ENCODE measurements at places on chromosomes 2 and 18. TPM values are rescaled to one million over a fixed set of nuclear protein-coding genes. Genes with fewer than 3 reads are reported as not detected.
A peak's percentile ranks its signal among the peaks of the same experiment; 100 is the strongest.

DNA sequence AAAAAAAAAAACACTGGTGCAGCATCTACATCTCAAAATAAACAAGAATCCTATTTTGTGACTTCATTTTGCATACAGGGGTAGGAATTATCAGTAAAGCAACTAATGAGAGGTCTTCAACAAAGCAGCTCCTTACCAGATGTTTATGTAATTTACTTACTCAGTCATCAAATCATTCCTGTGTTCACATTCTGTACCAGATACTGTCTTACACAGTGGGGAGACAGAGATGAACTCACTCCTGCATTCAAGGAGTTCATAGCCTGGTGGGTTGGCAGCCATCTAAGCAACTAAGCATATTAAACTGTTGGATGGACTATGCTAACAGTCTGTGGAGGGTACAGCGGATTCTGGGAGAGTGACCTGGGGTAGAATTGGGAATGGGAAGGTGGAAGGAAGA is 169.0 kb downstream of the OSR1 start:
- H3K4me1 ChIP-seq, result no peaks in the 10 kb centered on the region
- H3K27ac ChIP-seq, result no peak overlapping the region
- H3K27me3 ChIP-seq, result no peaks in the 10 kb centered on the region
- DNase-seq, result no peak
- no peak overlapping the region for H3K4me3 ChIP-seq

GRCh38 chr18:69755856-69756496 is 191.7 kb downstream of the CD226 start:
- H3K27me3 ChIP-seq, result no peaks in the 10 kb centered on the region
- no peak for DNase-seq
- no peak overlapping the region for H3K4me3 ChIP-seq
- H3K36me3 ChIP-seq, result no peaks in the 10 kb centered on the region

DNA sequence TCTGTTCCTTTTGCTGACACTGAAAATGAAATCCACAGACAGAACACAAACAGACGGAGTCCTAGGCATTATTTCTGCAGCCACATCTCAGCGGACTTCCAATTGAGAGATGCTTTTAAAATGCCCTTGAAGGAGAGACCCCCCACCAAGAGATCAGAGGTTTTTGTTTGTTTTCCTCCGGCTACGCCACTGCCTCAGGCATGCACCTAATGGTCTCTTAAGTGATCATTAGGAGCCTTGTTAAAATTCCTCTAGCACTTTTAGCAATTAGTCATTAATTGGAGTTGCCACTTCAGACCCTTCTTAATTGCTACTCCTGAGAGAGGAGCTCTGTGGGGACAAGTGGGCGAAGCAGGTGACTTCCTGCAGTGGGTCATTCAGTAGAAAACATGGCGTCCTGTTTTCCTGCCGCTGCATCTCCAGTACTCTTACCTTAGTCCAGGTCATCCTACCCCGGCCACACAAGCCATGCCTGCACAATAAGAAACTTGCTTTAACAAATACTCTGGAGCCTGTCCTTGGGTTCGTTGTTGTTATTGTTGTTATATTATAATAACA is 257.7 kb upstream of the CHAC2 start:
- H3K4me3 ChIP-seq, result no peak overlapping the region
- no peak overlapping the region for H3K27ac ChIP-seq
- peak; percentile 48 for DNase-seq

DNA sequence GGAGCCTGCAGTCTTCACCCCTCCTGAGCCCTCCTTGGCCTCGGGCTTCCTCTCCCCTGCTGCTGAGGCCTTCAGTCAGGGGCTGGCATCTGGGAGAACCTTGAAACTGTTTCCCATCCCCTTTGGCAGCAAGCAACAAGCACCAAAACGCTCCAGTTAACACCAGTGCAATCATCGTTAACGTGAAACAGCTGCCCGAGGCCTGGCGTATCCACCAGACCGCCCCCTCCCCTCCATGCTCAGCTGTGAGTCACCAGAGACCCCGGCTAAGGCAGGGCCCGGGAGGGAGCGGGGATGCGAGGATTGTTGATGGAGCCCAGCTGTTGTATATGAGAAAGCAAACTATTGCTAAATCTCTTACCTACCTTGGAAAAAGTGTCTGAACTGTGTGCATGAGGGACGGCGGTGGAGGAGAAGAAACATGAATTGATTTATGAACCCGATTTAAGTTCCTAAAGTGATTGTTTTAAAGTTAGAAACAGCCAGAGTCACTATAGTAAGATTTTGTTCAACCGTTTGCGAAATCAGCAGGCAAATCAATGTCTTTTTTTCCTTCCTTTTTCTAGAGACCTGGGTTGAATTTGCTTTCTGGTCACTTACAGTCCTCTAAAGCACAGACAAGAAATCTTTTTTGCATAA is 5.2 kb downstream of the ZFP36L2 start:
- DNase-seq, result peak; percentile 64
- peak overlapping the region; percentile 100 for H3K27ac ChIP-seq
- H3K36me3 ChIP-seq, result peaks cover 34% of the 10 kb centered on the region
- H3K27me3 ChIP-seq, result no peaks in the 10 kb centered on the region
- H3K4me3 ChIP-seq, result peak overlapping the region; percentile 95
- H3K4me1 ChIP-seq, result peaks cover 61% of the 10 kb centered on the region

Gene KCNE4
- total RNA-seq, result 1.2 TPM

Gene SERPINE2
- 5.6 TPM for total RNA-seq

DNA sequence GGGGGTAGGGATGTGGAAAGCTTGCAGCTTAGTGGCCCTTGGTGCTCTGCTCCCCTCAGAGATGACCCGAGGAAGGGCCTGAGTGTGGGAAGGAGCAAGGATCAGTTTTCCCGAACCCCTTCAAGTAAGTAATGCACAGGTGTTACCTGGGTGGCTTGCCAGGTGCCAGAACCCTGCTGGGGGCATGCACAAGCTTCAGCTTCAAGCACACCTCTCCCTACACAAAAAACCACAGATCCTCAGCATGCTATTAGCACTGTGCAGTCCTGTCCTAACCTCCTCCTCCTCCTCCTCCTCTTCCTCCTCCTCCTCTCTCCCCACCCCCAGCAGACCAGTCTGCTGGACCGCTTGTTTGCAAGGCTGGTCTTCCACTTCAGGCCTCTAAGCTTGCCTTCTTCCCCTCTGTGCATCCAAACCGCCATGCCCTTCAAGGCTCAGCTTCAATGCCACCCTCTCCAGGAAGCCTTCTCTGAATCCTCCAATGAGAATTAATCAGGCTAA is 114.8 kb downstream of the ACAA2 start:
- no peaks in the 10 kb centered on the region for H3K27me3 ChIP-seq
- no peak overlapping the region for H3K27ac ChIP-seq
- H3K4me3 ChIP-seq, result no peak overlapping the region
- no peaks in the 10 kb centered on the region for H3K36me3 ChIP-seq

DNA sequence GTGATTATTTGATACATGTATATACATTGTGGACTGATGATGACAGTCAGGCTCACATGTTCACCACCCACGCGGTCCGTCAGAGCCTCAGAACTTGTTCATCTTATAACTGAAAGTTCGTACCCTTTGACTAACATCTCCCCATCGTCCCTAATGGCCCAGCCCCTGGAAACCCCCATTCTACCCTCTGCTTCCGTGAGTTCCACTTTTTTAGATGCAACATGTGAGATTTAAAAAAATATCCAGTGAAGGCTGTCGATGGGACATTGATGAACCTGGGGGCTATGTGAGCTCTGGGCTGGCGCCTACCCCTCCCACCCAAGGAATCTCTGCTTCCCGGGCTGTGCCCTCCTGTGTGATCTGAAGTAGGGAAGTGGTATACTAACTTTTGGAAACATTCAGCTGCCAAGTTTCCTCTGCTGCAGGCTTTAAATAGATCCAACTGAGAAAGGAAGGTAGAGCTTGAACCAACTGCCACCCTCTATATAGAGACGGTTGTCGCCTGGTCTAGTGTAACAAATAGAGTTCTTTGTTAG is 163.8 kb downstream of the FAM210A start:
- H3K4me3 ChIP-seq, result no peak overlapping the region
- H3K4me1 ChIP-seq, result peaks cover 60% of the 10 kb centered on the region
- DNase-seq, result peak; percentile 68
- H3K27ac ChIP-seq, result peak overlapping the region; percentile 9
- no peaks in the 10 kb centered on the region for H3K36me3 ChIP-seq

GRCh38 chr2:8485736-8486135 is 196.1 kb upstream of the ID2 start:
- no peak overlapping the region for H3K27ac ChIP-seq
- H3K4me3 ChIP-seq, result no peak overlapping the region
- no peaks in the 10 kb centered on the region for H3K27me3 ChIP-seq
- H3K36me3 ChIP-seq, result no peaks in the 10 kb centered on the region
